SK-N-MC (cell line): ENCODE measurements at places on chromosomes 5 and 9.
A peak's percentile ranks its signal among the peaks of the same experiment; 100 is the strongest.

GRCh38 chr9:16442622-16443021 is 427.8 kb downstream of the BNC2 start:
- DNase-seq = no peak

DNA sequence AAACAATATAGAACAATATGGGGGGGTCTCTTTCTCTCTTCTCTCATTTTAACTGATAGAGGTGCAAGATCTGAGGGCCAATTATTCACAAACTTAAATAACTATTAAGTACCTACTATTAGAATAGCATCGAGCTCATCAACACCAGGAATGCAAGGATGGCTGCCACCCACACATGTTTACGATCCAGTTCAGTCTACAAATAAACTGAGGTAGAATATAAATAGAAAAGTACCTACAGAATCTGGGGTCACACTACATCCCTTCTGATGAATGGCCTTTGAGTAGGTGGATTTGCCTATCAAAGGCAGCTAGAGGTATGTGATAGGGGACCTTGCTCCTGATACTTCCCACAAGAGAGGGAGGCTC is 91.8 kb upstream of the ZNF366 start:
- no peak for DNase-seq

- DNase-seq = no peak
Observed at GRCh38 chr9:98540476-98540875, 168.3 kb downstream of the GABBR2 start.

DNA sequence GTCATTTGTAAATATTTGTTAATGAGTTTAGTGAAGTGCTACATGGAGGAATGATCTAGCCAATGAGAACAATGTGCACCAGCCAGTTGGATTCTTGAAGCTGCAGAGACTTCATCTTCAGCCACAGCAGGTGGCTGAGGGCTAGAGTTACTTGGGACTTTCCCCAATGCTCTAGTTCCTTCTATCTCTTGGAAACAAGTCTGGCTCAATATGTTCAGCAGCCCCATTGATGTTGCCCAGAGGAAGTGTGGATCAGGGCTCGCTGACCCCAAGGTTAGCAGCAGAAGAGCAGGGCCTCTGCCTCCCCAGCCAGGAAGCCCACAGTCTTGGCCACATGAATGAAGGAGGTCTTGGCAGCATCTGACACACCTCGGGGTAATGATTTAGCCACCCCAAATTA is 117.5 kb downstream of the SLC1A3 start:
- no peak for DNase-seq

DNA sequence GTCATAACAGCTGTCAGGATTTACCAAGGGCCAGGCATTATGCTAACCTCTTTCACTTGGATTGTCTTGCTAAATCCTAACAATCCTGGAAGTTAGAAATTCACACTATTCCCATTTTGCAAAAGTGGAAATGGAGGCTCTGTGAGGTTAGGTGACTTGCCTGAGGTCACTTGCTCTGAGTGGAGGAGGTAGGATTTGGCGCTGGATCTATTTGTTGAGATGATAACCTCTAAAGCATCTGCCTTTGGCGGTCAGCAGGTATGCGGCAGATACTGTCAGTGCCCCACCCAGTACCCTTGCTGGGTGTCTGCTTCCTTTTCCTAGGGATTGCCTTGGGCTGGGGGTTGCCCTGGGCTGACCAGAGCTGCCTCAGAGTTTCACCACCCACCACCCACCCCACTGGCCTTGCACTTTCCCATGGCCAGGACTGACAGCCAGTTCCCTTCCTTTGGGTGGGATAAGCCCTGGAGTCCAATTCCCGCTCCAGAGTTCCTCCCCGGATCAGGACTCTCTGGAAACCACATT is 164.8 kb upstream of the MSX2 start:
- DNase-seq = no peak

DNA sequence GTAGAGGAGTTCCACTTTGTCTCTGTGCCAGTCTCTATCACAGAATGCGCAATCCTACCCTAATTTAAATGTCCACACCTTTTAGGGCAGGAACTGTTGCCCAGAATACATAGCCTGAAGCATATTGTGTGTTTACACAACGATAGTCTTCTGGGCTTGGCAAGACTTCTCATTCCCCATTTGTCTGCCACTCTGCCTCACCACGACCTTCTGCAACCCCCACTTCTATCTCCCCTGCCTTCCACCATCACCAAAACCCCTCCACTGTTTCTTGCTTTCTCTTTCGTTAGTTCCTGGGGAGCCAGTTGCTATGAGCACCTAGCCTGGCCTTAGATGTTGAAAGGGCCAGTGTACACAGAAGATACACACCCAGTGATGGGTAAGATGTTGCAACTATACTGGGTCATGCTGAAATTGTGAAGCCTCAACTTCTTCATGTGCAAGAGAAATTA is 883 bp upstream of the RNF145 start:
- DNase-seq = no peak

- DNase-seq = peak; percentile 14
Observed at GRCh38 chr9:7033076-7034045, 275.6 kb downstream of the KDM4C start.
